Skin of body (tissue), 3 donors: ENCODE measurements at places on chromosomes 7 and 10. TPM values are rescaled to one million over a fixed set of nuclear protein-coding genes. Genes with fewer than 3 reads are reported as not detected.

The ACSM6 gene
- 4.5 TPM for total RNA-seq

The PILRA gene
- total RNA-seq, result 3.2 TPM

DNA sequence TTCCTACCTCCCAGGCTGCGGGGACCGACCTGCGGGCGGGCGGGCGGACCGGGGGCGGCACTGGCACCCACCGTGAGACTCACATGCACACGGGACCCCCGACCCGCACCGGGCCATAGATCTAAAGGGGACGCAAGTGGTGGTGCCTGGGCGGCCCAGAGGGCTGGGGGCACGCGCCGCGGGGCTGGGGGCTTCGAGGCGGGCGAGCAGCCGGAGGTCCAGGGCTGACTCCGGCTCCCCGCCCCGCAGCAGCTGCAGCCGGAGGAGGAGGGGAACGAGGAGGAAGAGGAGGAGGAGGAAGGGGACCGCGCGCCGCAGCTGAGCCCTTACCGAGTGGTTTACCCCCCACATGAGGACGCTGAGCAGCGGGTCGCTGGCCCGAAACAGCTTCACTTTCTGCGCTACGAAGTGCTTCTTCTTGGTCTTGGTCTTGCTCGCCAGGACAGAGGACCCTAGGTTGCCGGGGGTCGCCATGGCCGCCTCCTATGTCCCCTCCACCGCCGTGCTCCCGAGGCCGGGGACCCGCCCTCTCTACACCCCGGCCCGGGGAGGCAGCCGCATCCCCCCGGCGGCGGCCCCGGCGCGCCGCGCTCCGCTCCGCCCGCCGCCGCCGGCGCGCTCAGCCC lies 412 bp downstream of the PIP4K2A start:
- DNase-seq, result no peak

DNA sequence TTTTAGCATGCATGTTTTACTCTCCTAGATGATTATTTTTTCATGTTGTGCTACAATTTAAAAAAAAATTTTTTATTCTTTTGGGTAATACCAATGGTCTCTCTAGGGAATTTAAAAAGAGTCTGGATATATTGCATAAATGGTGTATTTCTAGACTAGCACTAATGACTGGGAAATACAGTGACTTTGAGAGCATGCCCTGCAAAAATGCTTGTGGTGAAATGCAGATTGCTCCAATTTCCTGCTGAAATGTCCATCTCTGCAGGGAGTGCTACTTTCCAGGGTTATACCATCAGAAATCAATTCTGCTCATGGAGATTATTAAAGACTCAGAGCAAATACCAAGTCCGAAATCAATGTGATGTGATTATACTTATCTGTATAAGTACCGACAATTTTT lies 186.1 kb downstream of the PRKG1 start:
- no peak for DNase-seq

- no peak for DNase-seq
Observed at GRCh38 chr10:131214521-131215244, 96.8 kb downstream of the TCERG1L start.

DNA sequence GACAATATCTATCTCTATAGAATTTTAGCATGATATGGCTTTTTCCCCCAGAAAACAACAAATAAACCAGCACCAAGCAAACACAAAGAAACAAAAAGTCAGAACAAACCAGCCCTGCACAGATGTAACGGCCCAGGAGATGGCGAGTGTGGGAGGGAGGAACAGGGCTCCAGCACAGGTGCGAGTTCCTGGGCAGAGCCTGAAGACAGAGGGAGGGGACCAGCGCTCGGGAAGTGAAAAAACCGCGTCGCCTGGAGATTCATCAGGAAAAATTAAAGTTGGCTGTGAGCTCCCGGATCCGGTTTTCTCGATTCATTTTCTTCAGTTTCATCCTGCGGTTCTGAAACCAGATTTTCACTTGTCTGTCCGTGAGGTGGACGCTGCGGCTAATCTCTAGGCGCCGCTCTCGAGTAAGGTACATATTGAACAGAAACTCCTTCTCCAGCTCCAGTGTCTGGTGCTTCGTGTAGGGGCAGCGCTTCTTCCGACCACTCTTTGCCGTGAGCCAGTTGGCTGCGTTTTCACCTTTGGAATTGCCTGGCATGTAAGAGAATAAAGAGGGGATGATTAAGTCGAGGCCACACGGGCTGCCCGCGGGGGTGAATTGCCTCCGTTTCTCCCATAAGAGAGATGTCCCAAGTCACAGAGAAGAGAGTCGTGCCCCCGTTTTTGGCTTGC lies 2.3 kb downstream of the HOXA10 start:
- DNase-seq, result no peak

- no peak for DNase-seq
Observed at GRCh38 chr7:96993980-96994379, 11.4 kb upstream of the DLX6 start.

DNA sequence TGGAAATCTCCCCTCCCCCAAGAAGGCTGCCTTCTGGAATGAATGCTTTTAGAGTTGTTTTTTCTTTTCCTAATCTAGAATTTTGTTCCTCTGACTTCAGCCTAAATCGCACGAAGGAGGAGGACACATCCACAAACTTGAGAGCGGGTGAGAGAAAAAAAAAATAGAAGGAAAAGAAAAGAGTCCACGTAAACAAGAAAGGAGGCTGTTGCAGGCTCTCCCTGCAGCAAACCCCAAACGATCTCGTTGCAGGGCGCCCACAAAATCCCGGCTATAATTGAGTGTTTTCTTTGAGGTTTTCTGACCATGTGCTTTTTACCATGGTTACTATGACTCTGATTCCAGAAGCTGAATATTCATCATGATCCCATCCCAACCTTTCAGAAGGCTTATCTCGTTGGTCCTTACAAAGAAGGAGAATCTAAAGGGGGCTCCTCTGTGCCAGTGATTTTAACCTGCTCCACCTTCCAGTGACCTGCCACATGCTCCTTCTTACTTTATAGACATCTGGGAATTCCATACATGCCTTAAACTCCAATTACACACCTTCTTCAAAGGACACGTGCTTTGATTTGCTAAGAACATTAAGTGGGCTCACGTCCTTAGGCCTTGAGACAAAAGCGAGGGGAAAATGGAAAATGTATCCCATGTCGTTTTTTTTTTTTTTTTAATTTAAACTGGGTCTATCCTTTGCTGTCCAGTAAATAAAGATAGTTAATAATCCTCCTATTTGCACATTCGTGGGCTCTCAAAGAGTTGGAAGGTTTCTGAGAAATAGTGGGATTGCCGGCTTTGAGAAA lies 5.8 kb downstream of the TWIST1 start:
- DNase-seq, result no peak

GRCh38 chr7:98548370-98548769 lies 68.7 kb upstream of the NPTX2 start:
- no peak for DNase-seq
